Posterior cingulate gyrus (tissue), 11 donors: ENCODE measurements at places on chromosomes 3 and 15.
A peak's percentile ranks its signal among the peaks of the same experiment; 100 is the strongest.

- DNase-seq, result no peak
These were observed 23.6 kb downstream of the FAH start for GRCh38 chr15:80176443-80176842.

DNA sequence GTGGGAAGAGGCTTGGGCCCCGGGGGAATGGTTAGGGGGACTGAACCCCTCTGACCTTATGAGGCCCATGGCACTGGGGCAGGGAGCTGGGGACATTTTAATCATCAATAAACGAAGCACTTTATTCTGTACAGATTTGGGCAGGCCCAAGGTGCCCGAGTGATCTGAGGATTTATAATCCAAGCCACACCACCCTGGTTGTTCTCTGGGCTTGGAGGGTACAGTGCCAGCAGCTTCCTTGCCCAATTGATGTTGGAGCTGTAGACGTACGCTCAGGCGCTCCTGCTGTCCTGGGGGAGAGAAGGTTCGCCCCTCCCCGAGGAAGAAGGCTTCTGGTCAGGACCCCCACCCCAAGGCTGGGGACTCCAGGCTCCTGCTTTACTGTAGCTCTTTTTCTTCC, 12.5 kb downstream of the ZBTB47 start:
- DNase-seq, result no peak

GRCh38 chr3:16439163-16439847, 74.2 kb downstream of the RFTN1 start:
- peak; percentile 87 for DNase-seq

DNA sequence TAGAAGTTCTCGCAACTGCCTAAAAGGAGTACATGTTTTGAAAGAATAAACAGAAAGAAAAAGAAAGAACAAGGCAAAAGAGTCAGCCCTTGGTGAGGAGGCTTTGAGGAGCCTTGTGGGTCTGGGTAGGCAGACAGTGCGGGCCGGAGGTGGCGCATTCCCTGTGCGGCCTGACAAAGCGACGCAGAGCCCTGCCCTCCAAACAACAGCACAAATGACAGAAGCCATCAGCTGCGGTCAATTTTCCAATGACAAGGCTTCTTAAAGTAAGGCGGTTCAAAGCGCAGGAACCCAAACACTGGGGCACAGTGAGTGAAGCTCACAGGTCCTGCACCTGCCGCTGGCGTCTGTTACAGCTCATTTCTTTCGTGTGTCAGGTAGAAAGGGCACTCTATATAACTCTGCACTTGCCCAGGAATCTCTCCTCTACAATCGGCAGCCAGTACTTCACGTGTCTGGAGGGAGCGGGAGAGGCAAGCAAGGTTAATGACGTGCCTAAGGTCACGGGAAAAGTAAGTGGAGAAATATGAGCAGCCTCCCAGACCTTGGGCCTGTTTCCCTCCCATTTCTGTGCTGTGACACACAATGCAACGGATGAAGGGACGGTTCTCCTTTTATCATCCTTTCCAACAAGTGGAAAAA, 178.1 kb downstream of the OPA1 start:
- no peak for DNase-seq

GRCh38 chr15:23079766-23080165, 40.4 kb upstream of the TUBGCP5 start:
- DNase-seq, result no peak

GRCh38 chr15:22995795-22996194, 15.6 kb upstream of the CYFIP1 start:
- DNase-seq, result no peak

DNA sequence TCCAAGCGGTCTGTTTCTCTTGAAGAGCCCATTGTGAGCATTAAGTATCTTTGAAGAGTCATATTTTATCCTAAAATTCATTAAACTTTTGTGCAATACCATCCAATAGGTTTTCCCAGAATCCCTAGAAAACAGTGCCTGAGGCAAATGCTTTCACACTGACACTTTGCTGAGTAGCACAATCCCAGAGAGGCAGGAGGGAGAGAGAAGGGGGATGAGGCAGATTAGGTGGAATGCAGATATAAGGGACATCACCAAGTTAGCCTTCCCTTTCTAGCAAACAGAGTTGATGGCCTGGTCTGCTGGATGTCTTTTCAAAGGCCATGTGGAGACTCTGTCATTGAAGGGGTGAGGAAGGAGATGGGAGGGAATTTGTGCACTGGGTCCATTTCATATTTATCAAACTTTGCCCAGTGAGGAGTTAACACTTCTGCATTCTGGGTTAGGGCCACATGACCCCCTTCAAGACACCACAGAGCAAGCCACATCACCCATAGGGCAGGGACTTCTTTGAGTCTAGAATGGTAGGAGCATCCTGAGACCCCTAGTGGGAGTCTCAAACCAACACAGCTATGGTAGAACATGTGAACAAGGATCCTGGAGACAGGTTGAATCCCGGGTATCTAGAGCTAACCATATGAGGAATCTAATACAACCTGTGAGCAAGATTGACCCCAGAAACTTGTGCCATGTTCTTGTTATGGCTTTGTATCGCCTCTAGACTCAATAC, 32.0 kb upstream of the SEMA6D start:
- no peak for DNase-seq

DNA sequence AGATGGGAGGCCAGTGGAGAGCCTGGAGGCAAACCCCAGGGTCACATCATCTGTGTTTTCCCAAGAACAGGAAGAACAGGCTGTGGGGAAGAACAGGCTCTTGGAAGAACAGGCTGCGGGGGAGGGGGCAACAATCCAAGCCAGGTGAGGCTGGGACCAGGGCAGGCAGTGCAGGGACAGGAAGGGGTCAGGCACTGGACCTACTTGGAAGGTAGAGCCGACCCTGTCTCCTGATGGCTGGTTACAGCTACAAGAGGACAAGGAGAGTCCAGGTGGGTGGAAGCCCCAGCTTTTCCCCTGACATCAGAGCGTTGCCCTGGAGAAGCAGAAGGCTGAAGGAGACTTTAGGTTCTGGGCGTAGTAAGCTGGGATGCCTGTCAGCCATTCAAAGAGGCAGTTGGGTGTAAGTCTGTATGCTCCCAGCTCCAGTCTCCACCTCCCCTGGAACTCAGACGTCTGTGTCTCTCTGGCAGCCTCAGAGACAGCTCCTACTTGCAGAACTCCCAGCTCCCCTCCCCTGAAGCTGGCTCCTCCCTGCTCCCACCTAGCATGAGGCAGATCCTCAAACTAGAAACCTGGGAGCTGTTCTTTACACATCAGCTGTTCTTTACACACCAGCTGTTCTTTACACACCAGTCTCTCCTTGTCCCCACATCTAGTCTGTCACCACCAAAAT, 130.9 kb downstream of the DNAJB8 start:
- no peak for DNase-seq

DNA sequence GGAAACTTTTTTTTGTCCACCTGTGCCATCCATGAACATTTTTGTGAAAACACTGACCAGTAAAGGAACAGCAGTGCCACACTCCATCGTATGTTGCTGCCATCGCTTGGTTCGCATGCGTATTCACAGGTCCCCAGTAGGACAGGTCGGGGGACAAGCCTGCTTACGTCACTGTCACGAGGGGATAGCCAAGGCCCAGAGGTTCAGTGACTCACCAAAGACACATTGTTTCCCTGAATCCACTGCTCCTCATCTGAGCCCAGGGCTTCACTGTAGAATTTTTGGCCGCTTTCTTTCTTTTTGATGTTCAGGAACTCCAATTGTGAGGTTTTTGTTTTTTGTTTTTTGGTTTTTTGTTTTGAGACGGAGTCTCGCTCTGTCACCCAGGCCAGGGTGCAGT, 5.9 kb downstream of the ADPRH start:
- no peak for DNase-seq

- DNase-seq, result no peak
These were observed 56.8 kb upstream of the SLC6A6 start for GRCh38 chr3:14345496-14346150.

GRCh38 chr3:101643861-101644613, 32.9 kb downstream of the ZBTB11 start:
- no peak for DNase-seq

DNA sequence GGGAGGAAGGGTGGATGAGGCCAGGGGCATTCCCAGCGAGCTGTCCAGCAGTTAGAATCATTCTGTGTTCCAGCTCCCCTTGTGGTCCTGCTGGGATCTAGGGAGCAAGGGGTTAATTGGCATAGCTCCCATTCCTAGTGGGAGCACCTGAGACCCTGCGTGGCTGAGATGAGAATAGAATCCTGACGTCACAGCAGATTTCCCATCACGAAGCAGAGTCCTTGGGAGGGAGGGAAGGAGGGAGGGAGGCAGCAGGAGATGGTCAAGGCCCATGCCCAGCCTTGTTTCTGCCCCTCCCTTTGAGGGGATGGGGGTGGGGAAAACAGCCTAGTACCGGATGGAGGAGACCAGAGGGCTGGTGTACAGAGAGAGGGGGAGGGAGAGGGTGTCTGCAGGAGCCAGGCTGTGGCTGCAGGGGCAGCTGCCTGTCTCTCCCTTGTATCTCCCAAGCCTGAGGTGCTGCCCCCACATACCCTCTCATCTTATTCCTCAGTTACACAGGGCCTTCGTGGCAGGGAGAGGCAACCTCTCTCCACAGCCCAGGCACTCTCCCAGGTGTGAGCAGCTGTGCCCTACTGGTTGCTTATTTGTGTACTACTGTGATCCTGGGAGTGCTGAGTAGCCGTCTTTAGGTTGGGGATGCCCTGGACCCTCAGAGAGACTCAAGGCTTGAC, 5.4 kb downstream of the TYRO3 start:
- peak; percentile 46 for DNase-seq

DNA sequence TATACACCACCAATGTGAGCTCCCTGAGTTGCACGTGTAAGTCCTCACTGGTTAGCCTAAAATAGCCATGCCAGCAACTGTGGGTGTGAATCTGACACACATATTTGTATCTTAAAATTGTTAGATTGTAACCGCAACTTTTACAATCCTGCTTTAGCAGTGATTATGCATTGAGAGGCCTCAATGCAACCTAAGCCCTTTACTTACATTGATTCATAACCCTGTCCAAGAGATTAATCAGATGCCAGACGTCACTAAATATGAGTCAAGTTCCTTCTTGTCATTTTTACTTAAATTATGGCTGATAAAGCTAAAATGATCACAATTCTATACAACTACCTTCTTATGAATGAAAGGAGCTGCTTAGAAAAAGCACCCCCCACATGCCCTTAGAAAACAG, 46.9 kb downstream of the IL17RD start:
- DNase-seq, result no peak

- no peak for DNase-seq
These were observed 78.6 kb downstream of the PEX5L start for GRCh38 chr3:179958143-179958542.

DNA sequence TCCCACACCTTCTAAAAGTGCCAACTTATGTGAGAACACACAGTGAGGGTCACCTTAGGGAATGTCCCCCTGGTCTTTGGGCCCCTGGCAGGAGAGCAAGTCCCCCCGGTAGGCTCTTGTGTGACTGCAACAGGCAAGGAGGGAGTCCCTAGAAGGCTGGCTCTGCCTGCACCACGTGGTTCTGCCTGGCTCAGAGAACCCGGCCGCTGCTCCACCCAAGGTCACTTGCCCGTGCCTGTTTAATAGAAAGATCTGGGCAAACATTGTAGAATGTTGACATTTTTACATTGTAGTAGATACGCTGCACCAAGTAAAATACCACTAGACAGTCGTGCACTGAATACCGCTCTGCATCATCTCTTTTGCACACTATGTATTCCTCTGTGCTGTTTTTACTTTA, 21.9 kb downstream of the GABRA5 start:
- no peak for DNase-seq

DNA sequence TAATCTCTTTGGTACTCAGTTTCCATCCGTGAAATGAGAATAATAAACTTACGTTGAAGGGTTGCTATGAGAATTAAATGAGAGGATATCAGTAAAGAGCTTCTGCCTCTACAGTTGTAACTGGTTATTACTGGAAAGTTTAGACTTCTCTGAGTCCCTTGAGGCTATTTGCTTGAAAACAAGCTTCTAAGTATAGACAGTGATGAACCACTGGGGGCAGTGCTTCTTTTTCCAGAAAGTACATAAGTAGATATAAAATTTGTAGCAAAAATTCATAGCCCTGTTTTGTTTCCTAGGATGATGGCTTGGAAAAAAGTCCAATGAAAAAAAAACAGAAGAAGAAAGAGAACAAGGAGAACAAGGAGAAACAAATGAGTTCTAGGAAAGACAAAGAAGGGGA, 87.1 kb downstream of the RGMA start:
- no peak for DNase-seq

DNA sequence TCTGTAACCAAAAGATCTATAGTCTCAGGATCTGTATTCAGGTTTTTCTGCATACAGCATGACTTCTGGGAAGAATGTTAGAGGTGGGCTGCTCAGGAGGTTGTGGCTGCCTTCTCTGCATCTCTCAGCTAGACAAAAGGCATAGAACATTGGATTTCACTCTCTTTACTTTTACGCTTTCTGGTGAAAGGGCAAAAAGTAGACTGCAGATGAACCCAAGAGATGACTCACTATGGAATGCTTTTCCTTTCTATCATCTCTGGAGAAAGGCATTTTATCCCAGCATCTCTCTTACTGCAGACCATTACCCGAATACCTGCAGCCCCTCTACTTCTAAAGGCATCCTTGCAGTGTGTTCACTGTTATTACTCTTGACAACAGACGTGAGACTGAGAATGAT, 222.2 kb downstream of the WNT5A start:
- no peak for DNase-seq

- no peak for DNase-seq
These were observed 342.2 kb downstream of the PDCD6IP start for GRCh38 chr3:34140616-34141015.

GRCh38 chr3:120642368-120642948, 39.6 kb downstream of the HGD start:
- no peak for DNase-seq

GRCh38 chr3:14433106-14433505, 30.7 kb downstream of the SLC6A6 start:
- no peak for DNase-seq

DNA sequence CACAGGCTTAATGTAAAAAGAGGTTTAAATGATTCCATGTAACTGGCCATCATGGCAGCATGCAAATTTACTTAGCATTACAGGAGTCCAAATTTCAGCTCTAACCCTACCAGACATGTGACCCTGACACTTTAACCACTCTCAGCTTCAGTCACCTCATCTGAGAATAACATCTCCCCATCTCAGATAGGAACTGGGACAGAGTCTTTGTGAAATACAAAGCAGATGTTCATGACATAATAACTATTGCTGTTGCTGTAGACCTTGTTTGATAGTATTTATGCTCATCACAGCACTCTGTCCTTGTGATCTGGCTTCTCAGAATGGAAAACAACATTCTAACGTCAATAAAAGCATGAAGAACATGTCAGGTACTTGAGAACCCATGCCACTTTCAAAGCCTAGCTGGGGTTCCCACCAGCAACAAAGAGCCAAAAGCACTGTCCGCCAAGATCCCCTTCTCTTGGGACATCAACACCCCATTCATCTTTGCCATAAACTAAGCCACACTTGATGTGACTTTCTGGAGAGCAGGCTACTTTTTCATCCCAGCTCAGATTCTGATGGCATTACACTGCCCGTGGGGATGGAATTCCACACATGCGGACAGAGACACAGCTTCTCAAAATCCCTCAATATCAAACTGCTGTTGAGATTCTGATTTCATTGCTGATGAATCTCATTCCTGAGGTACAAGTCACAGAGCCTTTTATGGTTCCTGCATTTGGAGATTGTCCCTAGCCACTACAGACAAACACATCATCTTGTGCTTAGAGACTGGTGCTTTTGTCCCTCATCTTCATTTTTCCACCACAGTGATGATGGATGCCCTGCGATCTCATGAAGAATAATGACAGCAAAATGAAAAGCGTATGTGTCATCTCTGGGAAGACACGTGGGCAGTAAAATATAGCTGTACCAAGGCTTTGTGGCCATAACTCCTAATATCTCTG, 202.7 kb downstream of the TNIK start:
- DNase-seq, result no peak

- no peak for DNase-seq
These were observed 117.8 kb downstream of the CPNE4 start for GRCh38 chr3:131917006-131917405.
